Central memory CD4-positive, alpha-beta T cell (primary cell): ENCODE measurements at places on chromosomes 5 and 9.

- no peak for DNase-seq
Observed at GRCh38 chr5:135921388-135921787, 25.7 kb upstream of the IL9 start.

GRCh38 chr9:137494550-137495351, 35.6 kb upstream of the NSMF start:
- DNase-seq = no peak

DNA sequence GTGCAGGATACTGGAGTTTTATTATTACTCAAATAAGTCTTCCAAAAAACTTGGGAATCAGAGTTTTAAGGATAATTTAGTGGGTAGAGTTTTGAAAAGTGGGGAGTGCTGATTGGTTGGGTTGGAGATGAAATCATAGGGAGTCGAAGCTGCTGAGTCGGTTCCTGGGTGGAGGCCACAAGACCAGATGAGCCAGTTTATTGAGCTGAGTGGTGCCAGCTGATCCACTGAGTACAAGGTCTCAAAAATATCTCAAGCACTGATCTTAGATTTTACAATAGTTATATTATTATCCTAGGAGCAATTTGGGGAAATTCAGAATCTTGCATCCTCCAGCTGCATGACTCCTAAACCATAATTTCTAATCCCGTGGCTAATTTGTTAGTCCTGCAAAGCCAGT, 804.9 kb upstream of the SEMA6A start:
- no peak for DNase-seq

GRCh38 chr5:98769210-98769958, 4.1 kb upstream of the RGMB start:
- DNase-seq = peak; percentile 19

DNA sequence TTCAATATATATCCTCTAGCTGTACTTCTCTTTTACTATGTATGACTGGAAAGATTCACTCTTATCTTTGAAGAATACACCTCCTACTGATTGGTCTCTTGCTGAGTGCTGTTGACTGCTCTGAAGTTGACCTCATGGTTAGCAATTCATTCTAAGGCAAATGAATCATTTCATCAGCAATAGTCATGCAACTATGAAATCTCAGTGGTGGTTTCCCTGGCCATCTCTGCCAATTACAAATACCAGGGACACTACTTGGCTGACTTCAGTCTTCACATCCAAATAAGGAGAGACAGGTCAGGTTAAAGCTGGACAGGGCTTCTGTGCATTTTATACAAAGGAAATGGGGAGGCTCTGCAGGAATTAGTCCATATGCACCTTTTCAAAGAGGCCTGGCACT, 333.5 kb upstream of the ACTBL2 start:
- no peak for DNase-seq

DNA sequence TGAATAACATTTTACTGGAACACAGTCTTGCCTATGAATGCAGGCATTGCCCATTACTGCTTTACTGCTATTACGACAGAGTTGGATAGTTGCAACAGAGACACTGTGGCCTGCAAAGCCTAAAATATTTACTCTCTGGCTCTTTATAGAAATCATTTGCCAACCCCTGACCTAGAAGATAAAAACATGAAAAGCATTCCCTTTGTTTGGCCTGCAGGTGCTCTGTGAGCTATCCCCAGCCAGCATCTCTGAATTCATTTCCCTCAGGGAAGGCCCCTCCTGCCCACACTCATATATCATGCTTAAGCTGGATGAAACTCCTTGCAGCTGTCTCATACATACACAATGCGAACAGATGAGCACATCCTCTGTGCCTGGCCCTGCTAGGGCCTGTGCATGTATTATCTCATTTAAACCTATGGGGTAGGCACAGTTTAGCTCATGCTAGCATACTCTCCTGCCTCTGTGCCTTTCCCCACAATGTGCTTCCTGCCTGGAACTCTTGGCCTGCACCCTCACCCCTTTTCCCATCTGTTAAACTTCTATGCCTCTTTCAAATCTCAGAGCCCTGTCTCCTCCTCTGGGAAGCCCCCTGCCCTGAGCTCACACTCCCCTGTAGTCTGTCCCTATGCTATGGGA, 193.1 kb downstream of the PAX5 start:
- DNase-seq = no peak

- no peak for DNase-seq
Observed at GRCh38 chr9:105205787-105206495, 38.5 kb upstream of the SLC44A1 start.

GRCh38 chr5:74257645-74258313, 382.7 kb downstream of the ENC1 start:
- DNase-seq = no peak

DNA sequence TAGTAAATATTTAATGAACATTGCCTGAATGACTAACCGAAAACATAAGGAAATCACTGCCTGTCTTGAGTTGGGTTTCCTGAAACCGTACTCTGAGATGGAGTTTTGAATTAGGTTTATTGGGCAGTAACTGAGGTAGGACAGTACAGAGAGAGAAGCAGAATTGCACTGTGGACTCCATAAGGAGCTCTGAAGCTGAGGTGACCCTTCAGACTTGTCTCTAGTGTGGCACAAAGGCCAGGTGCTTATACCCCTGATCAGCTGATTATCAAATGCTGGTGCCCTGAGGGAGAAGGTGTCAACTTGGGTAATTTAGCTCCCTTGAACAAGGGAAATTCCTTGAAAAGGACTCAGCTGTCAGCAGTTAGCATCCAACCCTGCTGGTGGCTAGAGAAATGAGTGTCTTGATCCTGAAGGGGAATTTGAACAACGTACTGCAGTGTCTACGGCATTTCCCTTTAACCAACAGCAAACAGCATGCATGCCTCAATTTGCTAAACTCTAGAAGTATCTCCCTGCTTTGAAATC, 135.0 kb upstream of the SMARCA2 start:
- no peak for DNase-seq

- DNase-seq = peak; percentile 31
Observed at GRCh38 chr5:150409638-150410523, 2.8 kb downstream of the CD74 start.
